Activated CD4-positive, alpha-beta T cell treated with anti-CD3 and anti-CD28 coated beads, Interleukin-2, amount 50 U/mL, for 48 hours (primary cell): ENCODE measurements at places on chromosomes 3 and 15.

DNA sequence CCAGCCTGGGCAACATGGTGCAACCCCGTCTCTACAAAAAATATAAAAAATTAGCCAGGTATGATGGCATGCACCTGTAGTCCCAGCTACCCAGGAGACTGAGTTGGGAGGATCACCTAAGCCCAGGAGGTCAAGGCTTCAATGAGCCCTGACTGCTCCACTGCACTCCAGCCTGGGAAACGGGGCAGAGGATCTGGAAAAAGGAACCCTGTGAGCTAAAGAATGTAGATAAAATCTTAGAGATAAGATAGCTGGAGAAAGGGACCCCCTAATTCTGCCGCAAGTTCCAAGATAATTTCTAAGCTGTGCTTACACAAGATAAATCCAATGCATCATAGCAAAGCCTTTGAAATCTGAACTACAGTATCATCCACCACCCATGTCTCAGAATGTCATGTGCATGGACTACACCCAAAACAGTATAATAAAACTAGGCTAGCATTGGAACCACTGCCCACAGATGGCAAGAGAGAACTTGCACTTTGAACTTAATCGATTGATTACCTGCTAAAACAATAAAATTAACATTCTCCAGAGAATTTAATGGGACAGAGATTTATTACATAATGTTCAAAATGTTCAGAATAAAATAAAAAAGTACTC, 99.9 kb downstream of the TRIM42 start:
- no peak for DNase-seq

GRCh38 chr15:39202641-39203040, 378.2 kb upstream of the THBS1 start:
- no peak for DNase-seq

DNA sequence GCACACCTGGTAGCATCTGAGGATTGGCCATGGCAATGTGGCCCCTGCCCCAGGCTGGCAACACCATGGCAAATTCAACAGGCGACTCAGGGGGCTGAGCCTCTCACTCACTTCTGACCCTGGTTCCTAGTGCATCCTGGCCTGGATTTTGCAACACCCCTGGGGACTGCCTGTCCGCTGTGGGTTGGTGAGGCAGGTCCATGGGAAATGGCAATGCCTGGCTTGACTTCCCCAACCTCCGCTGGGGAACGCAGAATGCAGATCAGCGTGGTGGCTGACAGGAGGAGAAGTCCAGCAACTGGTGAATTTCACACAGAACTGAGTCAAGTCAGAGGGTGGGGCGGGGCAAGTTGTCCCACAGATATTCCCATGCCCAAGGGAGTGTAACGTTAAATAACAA, 3.9 kb upstream of the PSTPIP1 start:
- no peak for DNase-seq

GRCh38 chr3:181518222-181518621, 193.5 kb upstream of the SOX2 start:
- DNase-seq: no peak

DNA sequence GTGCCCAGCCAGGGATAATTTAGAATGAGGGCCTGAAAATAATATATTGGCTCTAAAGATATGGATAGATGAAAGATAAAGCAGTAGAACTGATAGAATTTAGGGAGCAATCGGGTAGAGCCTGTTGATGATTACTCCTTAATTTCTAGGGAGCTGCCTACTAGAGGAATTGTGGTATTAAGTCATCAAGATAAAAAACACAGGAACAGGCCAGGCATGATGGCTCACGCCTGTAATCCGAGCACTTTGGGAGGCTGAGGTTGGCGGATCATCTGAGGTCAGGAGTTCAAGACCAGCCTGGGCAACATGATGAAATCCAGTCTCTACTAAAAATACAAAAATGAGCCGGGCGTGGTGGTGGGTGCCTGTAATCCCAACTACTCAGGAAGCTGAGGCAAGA, 130.4 kb downstream of the PCCB start:
- no peak for DNase-seq

- peak; percentile 63 for DNase-seq
Measured at GRCh38 chr3:196207833-196208607, 3.2 kb downstream of the ZDHHC19 start.
